ENCODE measurements at places on chromosomes 12 and 14.

- H3K4me3 ChIP-seq: no peak overlapping the region
- H3K36me3 ChIP-seq: peaks cover 24% of the 10 kb centered on the region
- DNase-seq: no peak
Measured at GRCh38 chr14:91175291-91176201, 61.7 kb downstream of the DGLUCY start.

DNA sequence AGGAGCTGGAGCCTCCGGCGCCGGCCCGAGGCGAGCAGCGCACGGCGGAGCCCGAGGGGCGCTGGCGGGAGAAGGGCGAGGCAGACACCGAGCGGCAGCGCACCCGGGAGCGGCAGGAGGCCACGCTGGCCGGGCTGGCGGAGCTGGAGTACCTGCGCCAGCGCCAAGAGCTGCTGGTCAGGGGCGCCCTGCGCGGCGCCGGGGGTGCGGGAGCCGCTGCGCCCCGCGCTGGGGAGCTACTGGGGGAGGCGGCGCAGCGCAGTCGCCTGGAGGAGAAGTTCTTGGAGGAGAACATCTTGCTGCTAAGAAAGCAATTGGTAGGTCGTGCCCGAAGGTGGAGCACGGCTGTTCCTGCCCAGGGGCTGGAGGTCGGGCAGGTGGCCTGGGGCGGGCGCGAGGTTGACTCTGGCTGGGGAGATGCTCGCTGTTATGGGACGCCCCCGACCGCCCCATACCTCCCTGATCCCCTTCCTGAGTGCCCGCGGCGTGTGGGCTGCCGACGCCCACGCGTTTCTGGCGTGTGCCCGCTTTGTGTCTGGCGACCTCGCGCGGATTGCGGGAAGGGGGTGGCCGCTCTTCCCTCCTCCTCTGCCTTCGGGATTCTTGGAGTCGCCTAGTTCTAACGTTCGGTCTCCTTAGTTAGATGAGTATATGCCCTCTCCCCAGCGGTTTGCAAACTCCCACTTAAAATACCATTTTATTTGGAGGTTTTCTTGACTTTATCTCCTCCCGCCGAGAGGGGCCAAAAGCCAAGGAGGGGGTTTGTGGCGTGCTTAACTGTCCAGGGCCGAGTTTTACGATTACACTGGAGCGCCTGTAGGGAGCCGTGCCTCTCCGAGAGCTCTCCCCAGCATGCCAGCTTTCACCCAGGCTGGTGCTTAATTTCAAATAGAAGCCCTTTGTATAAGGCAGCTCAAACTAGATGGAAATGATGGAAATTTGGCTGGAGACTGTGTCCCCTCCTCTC, 752 bp downstream of the DACT1 start:
- peak; percentile 57 for DNase-seq
- peak overlapping the region; percentile 76 for H3K4me3 ChIP-seq
- peaks cover 53% of the 10 kb centered on the region for H3K27me3 ChIP-seq
- peaks cover 17% of the 10 kb centered on the region for H3K4me1 ChIP-seq

- DNase-seq: no peak
- H3K27me3 ChIP-seq: peaks cover 2% of the 10 kb centered on the region
- no peak overlapping the region for H3K27ac ChIP-seq
- no peak overlapping the region for H3K4me3 ChIP-seq
Measured at GRCh38 chr14:101494826-101495225, 66.5 kb upstream of the DIO3 start.

DNA sequence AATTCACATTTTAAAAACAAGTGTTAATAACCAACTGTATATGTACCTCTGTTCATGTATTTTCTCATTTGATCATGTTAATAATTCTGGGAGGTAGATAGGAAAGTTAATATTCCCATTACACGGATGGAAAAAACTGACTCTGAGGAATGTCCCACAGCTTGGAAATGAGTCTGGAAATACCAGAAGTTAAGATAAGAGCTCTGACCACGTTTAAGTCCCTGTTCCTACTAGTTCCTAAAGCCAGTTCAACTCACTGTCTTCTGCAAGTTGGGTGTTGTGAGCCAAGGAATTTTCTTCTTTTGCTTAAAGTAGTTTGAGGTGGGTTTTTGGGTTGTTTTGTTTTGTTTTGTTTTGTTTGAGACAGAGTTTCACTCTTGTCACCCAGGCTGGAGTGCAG, 104.5 kb downstream of the TMEM30B start:
- H3K4me1 ChIP-seq: no peaks in the 10 kb centered on the region
- no peak overlapping the region for H3K27ac ChIP-seq
- H3K27me3 ChIP-seq: peaks cover 1% of the 10 kb centered on the region
- H3K4me3 ChIP-seq: no peak overlapping the region
- no peak for DNase-seq

- H3K27me3 ChIP-seq: no peaks in the 10 kb centered on the region
- no peaks in the 10 kb centered on the region for H3K36me3 ChIP-seq
- no peaks in the 10 kb centered on the region for H3K4me1 ChIP-seq
- DNase-seq: no peak
Measured at GRCh38 chr12:23631786-23632377, 317.6 kb downstream of the SOX5 start.

- peaks cover 5% of the 10 kb centered on the region for H3K27me3 ChIP-seq
- no peak overlapping the region for H3K4me3 ChIP-seq
- DNase-seq: no peak
Measured at GRCh38 chr14:55977392-55978150, 140.6 kb upstream of the PELI2 start.

GRCh38 chr14:74469548-74470518, 23.3 kb downstream of the NPC2 start:
- DNase-seq: no peak
- peaks cover 3% of the 10 kb centered on the region for H3K4me1 ChIP-seq
- peaks cover 2% of the 10 kb centered on the region for H3K27me3 ChIP-seq
- no peaks in the 10 kb centered on the region for H3K36me3 ChIP-seq

GRCh38 chr14:84442521-84442920, 1087.4 kb upstream of the FLRT2 start:
- H3K27ac ChIP-seq: no peak overlapping the region
- no peaks in the 10 kb centered on the region for H3K27me3 ChIP-seq
- H3K4me1 ChIP-seq: no peaks in the 10 kb centered on the region
- no peaks in the 10 kb centered on the region for H3K36me3 ChIP-seq
- H3K4me3 ChIP-seq: no peak overlapping the region

GRCh38 chr14:27386391-27386790, 788.6 kb upstream of the NOVA1 start:
- H3K4me1 ChIP-seq: no peaks in the 10 kb centered on the region
- H3K4me3 ChIP-seq: no peak overlapping the region
- no peak overlapping the region for H3K27ac ChIP-seq
- H3K36me3 ChIP-seq: no peaks in the 10 kb centered on the region
- H3K27me3 ChIP-seq: no peaks in the 10 kb centered on the region

DNA sequence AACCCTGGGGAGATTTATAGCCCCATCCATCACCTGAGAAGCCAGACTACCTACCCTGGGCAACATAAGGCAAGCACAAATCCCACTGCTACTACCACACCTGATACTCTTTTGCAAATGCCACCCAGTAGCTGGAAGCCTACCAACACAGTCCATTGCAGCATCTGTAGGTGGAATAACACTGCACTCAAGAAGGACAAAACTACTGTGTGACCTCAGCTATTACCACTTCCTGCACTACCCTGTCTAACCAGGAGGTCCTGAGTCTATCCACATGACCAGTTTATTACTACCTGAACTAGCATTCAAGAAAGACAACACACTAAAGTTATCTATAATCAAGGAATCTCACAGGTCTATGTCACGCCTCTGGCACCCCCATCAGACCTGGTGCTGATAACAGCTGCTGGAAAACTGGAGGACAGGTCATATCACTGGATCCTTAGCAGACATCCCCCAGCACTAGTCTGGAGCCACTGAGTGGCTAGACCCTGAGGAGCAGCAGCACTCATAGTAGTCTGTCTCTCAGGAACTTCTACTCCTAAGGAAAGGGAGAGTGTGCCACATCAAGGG, 2.9 kb upstream of the CLEC1A start:
- H3K27ac ChIP-seq: no peak overlapping the region
- H3K4me3 ChIP-seq: no peak overlapping the region
- H3K27me3 ChIP-seq: peaks cover 37% of the 10 kb centered on the region
- no peak for DNase-seq

- no peak overlapping the region for H3K27ac ChIP-seq
- no peaks in the 10 kb centered on the region for H3K4me1 ChIP-seq
- no peak overlapping the region for H3K4me3 ChIP-seq
- H3K27me3 ChIP-seq: no peaks in the 10 kb centered on the region
Measured at GRCh38 chr12:132309596-132310086, 19.7 kb downstream of the GALNT9 start.

- no peaks in the 10 kb centered on the region for H3K36me3 ChIP-seq
- H3K27ac ChIP-seq: no peak overlapping the region
- no peak overlapping the region for H3K4me3 ChIP-seq
- DNase-seq: no peak
Measured at GRCh38 chr12:32104572-32105355, 1.9 kb upstream of the BICD1 start.

GRCh38 chr12:108933949-108934348, 54.1 kb downstream of the DAO start:
- H3K36me3 ChIP-seq: no peaks in the 10 kb centered on the region
- no peak overlapping the region for H3K27ac ChIP-seq
- H3K27me3 ChIP-seq: peaks cover 4% of the 10 kb centered on the region
- DNase-seq: no peak
- no peaks in the 10 kb centered on the region for H3K4me1 ChIP-seq
- H3K4me3 ChIP-seq: no peak overlapping the region

Measured in activated naive CD8-positive, alpha-beta T cell treated with anti-CD3 and anti-CD28 coated beads, Interleukin-2, amount 10 ng/mL, durations not matched to agents 7 days and 5 days (primary cell).